Kidney tubule cell (primary cell): ENCODE measurements at places on chromosomes 2 and 18.

- no peak for DNase-seq
Observed at GRCh38 chr2:33086400-33087015, 139.8 kb downstream of the LTBP1 start.

DNA sequence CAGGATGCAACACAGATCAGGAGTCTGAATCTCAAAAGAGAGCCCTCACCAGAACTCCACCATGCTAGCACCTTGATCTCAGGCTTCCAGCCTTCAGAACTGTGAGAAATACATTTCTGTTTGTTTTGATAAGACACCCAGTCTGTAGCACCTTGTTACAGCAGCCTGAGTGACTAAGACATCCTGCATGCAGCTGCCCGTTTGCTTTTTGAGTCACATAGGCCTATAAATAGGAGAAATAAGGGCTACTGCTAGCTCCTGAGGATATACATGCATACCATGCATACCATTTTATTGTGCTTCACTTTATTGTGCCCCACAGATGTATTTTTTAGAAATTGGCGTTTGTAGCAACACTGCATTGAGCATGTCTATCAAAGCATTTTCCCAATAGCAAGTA, 337.8 kb downstream of the CDH2 start:
- DNase-seq: peak; percentile 95

DNA sequence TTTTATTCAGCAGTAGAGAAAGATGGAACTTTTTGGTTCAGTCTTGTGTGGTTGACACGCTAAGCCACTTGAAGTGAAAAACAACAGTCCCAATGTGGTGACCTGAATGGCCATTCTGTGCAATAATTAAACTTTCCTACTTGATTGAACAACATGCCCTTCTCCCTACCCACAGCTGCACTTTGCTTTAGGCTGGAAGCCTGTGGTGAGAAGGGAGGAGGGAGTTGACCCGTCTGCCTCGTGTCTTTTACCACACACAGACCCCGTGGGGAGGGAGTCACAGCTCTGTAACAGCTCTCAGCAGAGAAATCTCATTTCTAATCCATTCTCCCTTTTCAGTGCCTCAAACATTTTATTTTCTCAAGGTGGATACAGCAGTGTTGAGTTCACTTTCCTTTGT, 138.2 kb upstream of the PKDCC start:
- peak; percentile 63 for DNase-seq

GRCh38 chr2:150732064-150732463, 244.6 kb upstream of the RND3 start:
- peak; percentile 89 for DNase-seq

GRCh38 chr18:11260961-11261461, 111.6 kb upstream of the PIEZO2 start:
- no peak for DNase-seq

DNA sequence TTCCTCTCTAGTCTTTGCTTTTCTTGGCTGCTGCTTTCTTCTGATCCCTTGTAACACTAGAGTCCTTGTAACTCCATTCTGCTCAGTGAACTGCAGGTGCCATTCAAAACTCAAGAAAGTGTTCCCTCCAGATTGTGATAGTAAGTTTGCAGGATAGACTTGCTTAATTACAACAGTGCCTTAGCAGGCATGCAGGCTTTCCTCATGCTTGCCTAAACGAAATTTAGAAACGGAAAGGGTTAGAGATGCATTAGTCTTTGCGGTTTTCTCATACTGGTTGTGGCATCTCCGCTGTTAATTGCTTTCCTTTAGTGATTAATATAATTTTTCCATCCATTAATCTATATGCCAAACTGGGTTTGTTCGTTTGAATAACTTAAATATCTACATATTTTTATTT, 82.9 kb downstream of the DOK6 start:
- no peak for DNase-seq

DNA sequence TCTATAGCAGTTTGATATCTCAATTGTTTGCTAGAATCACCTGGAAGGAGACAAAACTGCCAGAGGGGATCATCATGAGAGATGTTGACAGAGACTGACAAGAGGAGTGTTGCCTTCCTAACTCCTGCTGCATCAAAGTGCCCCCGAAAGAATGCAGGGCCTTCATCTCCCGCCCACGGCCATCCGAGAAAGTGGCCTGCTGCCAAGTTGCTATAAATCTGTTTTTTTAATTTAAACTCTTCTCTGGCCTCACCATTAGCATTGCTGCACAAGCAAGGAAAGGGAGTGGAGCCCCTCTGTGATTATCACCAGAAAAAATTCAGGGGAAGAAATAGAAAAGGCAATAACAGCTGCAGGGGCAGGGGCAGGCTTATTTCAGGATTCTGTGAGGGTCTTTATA, 238.1 kb upstream of the EPHA4 start:
- no peak for DNase-seq
